ENCODE measurements at places on chromosomes 7 and 10. TPM values are rescaled to one million over a fixed set of nuclear protein-coding genes. Genes with fewer than 3 reads are reported as not detected.

Gene ADCYAP1R1
- 39.3 TPM for total RNA-seq

GRCh38 chr7:158591944-158592343, 4.3 kb upstream of the PTPRN2 start:
- no peak for DNase-seq

GRCh38 chr7:125057963-125058362, 128.3 kb upstream of the POT1 start:
- no peak for DNase-seq

GRCh38 chr7:41005374-41005901, 697.5 kb downstream of the INHBA start:
- DNase-seq, result no peak

DNA sequence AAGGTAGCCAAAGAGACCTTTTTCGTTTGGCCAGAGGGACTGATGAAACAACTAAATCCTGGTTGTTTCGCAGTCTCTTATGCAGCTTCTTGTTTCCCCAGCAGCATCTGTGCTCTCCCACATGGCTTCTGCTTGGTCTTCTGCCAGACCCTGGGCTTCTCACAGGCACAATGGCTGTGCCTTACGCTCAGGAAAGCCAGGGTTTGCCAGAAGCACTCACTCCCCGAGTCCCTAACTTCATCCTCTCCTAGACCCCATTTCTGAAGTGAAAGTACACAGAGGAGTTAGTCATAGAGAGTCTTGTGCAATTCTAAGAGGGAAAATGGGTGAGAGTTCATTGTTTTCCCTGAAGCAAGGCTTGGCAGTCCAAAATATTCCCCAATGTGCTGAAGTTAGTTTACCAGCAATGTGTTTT, 121.7 kb downstream of the EVX1 start:
- DNase-seq, result no peak

Gene CALN1
- total RNA-seq, result 1.4 TPM

DNA sequence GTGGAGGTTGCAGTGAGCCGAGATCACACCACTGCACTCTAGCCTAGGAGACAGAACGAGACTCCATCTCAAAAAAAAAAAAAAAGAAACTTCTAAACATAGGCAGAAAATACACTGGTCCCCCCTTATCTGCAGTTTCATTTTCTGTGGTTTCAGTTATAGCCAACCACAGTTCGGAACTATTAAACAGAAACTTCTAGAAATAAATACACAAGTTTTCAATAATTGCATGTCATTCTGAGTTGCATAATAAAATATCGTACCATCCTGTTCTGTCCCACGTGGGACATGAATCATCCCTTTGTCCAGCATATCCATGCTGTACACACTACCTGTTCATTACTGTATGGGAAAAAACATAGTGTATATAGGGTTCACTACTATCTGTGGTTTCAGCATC, 8.0 kb downstream of the XRCC2 start:
- no peak for DNase-seq

DNA sequence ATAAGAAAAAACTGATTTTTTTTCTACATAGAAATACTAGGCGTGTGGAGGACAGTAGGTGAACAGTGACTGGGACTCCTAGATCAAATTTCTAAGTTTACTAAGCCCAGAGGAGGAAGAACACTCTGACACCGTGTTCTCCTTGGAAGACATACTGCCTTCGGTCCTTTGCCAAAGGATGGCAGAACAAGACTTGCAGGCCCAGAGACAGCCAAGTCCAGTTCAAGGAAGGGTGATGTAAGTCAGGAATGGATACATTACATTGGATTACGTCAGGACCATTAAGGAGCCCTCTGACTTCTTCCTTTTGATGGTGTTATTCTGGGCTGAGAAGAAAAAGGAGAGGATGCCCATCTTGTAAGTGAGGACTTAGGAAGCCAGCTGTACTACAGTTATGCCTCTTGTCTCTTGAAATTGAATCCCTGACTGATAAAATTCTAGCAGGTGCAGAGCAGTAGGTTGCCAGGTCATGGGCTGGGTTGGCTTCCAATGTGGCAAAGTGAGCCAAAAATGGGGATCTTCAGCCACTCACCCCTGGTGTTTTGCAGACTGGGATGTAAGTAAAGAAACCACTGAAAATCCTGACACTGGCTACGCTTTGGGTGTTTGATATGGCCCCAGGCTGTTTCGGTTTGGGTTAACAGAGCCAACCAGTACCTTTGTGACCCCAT, 45.1 kb downstream of the RELN start:
- no peak for DNase-seq

- no peak for DNase-seq
Measured at GRCh38 chr7:64626083-64626469, 39.9 kb upstream of the ZNF107 start.

Gene SDHAF3
- total RNA-seq, result 6.7 TPM

GRCh38 chr7:92815412-92815811, 21.0 kb downstream of the CDK6 start:
- DNase-seq, result no peak

- no peak for DNase-seq
Measured at GRCh38 chr7:128037081-128037480, 5.8 kb upstream of the LRRC4 start.

DNA sequence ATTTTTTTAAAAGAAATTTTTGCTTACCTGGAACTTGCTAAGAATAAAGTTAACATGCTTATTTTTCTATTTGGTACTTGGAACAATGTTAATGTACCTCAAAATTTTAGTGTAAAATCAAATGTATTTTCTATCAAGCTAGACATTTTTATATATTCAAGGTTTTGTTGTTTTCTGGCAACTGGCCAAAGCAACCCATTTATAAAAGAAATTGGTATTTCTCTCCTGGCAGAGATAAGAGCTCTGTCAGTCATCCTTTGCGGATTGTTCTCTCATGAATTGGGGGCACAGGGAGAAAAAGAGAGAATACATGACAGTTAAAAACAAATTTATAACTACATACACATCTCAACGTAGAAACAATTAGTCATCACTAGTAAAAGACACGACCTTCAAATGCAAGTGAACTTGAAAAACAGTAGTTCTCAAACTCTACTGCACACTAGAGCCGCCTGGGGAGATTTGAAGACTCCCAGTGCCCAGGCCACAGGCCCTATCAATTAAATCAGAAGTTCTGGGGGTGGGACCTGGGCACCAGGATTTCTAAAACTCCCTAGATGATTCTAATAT, 152.4 kb upstream of the LAMB4 start:
- DNase-seq, result no peak

Gene SPDYE2
- total RNA-seq, result not detected

- no peak for DNase-seq
Measured at GRCh38 chr7:1706721-1707613, 36.9 kb downstream of the ELFN1 start.

- no peak for DNase-seq
Measured at GRCh38 chr7:93964813-93965212, 39.3 kb downstream of the BET1 start.

DNA sequence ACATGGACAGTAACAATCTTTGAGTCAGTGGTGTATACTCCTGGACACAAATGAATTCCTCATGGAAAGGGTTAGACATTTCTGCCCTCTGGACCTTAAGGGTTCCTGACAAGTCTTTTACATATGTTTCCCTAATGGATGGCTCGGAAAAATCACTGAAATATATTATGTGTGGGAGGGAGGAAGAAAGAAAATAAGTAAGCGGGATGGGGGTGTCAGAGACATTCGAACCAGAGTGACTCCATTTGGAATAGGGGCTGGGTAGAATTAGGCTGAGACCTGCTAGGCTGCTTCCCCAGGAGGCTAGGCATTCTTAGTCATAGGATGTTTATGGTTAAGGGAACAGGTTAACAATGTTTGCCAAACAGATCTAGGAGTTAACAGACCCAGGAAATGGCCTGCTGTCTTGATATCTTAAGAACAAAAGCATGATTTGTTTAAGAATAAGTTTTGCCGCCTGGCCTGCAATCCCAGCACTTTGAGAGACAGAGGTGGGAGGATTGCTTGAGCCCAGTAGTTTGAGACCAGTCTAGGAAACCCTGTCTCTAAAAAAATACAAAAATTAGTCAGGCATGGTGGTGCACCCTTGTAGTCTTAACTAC, 1241.7 kb downstream of the TYW1 start:
- DNase-seq, result no peak

DNA sequence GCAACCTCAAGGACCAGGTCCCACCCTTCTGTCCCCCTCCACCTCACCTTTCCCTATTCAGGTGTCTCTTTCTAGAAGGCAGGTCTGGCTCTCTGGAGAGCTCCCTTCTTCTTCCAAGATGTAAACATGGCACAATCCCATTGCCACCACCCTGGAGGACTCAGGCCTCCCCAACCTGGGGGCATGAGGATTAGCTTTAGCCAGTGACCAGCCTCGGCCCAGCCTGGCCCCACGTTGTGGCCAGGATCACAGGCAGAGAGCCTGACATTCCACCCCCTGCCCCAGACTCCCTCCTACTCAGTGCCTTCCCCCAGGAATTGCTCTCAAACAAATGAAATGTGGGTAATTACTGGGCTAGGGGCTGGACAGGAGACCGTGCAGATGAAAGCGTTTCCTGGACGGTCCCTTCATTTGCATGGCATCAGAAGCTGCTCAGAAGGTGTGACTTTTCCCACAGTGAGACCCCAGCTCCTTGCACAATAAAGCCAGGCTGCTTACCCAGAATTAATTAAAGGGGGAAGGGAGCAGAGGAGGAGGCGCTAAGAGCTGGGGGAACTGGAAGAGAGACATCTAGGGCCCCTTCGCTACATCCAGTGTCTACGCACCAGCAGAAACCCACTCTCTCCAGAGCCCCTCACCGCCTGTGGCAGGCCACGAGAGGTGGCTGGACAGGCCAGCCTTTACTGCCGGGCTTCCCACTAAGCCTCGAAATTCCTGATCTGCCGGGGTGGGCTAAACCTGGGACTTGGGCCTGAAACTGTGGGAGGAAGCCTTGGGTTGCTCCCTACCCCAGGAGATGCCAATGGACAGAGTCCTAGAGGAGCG, 7.7 kb downstream of the FGF8 start:
- no peak for DNase-seq

- DNase-seq, result no peak
Measured at GRCh38 chr7:98881561-98882315, 3.4 kb downstream of the TRRAP start.

Gene FAM237B
- total RNA-seq, result not detected

DNA sequence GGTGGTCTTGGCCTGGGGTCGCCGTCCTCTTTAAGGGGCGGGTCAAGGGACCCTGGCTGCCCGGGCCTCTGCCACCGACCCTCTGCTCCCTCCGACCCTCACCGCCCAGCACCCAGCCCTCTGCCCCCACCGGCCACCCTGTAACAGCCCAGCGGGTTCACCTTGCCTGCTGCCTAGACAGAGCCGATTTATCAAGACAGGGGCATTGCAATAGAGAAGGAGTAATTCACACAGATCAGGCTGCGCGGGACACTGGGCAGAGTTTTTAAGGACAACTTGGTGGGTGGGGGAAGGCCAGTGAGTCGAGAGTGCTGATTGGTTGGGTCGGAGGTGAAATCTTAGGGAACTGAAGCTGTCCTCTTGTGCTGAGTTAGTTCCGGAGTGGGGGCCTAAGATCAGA, 779 bp upstream of the ADCK2 start:
- no peak for DNase-seq

DNA sequence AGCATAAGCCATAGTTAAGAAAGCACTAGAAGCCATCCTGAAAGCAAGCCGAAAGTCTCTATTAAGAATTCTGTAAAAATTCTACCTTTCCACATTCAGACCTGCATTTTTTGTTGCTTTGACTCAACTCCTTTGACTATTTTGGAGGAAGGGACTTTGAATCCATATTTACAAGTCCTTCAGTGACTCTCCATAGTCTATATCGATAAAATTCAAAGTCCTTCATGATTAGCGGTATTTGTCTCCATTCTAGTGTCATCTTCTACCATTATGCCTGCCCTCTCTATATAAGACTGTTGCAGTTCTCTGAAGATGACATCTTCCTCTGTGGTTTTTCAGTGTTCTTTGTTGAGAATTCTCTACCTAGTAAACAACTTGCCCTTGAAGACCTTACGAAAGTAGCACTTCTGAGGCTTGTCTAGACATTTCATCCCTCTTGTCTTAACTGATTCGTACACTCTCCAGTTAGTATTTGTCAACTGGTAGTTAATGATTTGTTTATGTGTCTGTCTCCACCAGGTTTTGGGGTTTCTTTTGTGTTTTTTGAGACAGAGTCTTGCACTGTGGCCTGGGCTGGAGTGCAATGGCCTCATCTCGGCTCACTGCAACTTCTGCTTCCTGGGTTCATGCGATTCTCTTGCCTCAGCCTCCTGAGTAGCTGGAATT, 1.7 kb downstream of the CCSER2 start:
- no peak for DNase-seq

Gene CALML3
- not detected for total RNA-seq

DNA sequence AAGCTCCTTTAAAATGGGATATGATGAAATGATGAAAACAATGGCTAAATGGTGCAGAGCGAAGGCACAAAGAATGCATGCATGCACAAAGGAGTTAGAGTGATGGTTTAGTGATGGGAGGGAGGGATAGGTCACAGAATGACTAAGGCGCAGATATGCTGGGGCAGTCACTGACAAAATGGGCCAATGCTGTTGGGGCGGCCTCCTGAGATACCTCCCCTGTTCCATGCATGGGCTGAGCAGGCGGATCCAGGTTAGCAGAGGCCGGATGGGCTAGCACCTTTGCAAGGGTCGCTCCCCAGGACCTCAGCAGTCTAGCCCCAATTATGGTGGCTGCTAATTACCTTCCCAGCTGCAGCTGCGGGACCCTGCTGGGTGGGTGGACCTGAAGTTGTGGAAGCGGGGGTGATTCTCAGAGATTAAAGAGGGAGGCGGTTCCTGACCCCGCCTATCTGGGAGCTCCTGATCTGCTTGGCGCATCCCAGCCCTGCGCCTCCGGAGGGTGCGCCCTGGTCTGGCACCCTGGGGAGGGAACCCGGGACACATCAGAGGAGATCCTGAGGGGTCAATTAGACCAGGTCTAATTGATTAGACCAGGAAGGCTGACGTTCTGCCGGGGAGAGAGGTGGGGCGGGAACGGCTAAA, 175.0 kb downstream of the CYP26A1 start:
- DNase-seq, result no peak

GRCh38 chr7:22386206-22386858, 29.4 kb upstream of the RAPGEF5 start:
- no peak for DNase-seq

Gene SYT15B
- not detected for total RNA-seq

Gene SFXN3
- total RNA-seq, result 27.1 TPM

- no peak for DNase-seq
Measured at GRCh38 chr7:37031571-37032257, 307.4 kb upstream of the AOAH start.

GRCh38 chr7:26419198-26419597, 127.5 kb downstream of the SNX10 start:
- no peak for DNase-seq

DNA sequence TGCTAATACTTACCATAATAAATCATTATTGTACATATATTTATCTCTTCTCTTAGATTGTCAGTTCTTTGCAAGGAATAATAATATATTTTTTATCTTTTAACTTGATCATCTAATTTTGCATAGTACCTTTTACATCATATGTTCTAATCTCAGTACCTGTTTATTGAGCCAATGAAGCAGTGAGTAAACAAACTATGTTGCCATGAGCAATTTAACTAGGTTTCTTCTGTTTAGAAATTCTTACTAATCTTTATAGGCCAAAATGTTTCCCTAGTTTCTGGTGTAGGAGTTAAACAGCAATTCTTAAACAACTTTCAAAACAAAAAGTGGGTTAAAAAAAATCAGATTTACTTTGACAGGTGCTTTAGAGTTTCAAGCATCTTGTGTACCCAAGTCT, 61.3 kb downstream of the PHYHIPL start:
- DNase-seq, result no peak

Gene UBN2
- 22.2 TPM for total RNA-seq

- no peak for DNase-seq
Measured at GRCh38 chr10:13803566-13804554, 217.1 kb downstream of the PRPF18 start.

Gene INSYN2A
- total RNA-seq, result 1.7 TPM

All from endothelial cell (in vitro differentiated cells).